ENCODE measurements at places on chromosomes 2 and 18.

- no peak for DNase-seq
These were observed 60.6 kb upstream of the CD28 start for GRCh38 chr2:203645831-203646230.

GRCh38 chr2:104685591-104685990, 168.3 kb upstream of the POU3F3 start:
- no peak for DNase-seq

- no peak for DNase-seq
These were observed 102.8 kb downstream of the SMAD7 start for GRCh38 chr18:48847807-48848486.

GRCh38 chr2:121356058-121356640, 71.1 kb upstream of the TFCP2L1 start:
- DNase-seq = no peak

GRCh38 chr2:209907746-209908145, 94.7 kb upstream of the RPE start:
- DNase-seq = no peak

DNA sequence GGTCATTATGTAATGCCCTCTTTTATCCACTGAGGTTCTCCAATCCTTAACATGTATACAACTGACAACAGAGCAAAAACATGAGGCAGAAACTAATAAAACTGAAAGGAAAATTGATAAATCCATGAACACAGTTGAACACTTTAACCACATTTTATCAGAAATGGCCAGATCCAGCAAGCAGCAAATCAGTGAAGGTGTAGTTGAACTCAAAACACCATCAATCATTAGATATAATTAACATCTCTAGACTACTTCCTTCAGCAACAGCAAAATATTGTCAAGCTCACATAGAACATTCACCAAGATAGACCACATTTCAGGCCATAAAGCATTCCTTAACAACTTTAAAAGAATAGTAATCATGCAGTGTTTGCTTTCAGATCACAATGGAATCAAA, 72.9 kb downstream of the HS6ST1 start:
- no peak for DNase-seq

GRCh38 chr2:97969081-97970067, 26.4 kb downstream of the TMEM131 start:
- no peak for DNase-seq

GRCh38 chr2:3243804-3244203, 133.8 kb downstream of the EIPR1 start:
- DNase-seq = no peak

- no peak for DNase-seq
These were observed 268.3 kb upstream of the REG3G start for GRCh38 chr2:78757191-78757590.

DNA sequence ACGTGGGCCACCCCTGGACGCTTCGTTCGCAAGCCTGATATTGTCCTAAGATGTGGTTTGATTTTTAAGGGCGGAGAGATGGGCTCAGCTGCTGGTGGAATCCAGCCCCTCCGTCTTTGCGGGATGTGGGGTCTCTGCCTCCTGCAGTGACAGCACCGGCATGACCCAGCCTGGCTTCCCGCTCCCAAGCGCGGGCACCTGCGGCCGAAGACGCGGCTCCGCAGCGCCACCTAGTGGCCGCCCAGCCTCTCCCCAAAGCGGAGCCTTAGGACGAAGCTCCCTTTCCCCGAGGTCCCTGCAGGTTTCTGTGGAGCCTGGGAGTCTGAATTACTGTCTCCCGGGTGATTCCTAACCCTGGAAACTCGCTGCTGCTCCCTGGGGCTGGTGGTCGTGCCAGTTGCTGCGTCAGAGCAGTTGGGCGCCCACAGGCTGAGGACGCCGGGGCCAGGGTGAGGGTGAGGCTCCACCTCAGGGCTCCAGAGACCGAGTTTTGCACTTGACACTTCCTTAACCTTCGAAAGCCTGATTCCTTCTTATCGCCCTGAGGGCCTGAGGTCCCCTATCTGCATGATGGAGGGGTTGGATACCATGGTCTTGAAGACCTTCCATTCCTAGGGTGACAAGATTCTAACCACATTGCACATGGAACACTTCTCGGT, 137.5 kb downstream of the TPO start:
- peak; percentile 37 for DNase-seq

DNA sequence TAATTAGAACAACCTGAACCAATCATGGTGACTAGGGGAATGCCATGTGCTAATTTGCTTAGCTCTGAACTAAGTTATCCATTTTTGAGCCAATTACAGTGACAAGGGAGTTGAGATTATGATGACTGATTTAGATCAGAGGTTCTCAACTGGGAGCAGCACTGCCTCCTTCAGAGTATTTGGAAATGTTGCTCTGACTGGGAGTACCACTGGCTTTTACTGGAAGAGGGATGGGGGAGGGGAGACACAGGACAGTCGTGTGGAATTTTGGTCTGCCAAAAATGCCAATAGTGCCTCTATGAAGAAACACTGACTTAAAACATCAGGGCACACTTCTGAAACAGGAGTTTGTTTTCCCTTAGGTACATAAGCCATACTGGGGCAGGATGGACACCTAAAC, 48.1 kb upstream of the VPS54 start:
- DNase-seq = no peak

DNA sequence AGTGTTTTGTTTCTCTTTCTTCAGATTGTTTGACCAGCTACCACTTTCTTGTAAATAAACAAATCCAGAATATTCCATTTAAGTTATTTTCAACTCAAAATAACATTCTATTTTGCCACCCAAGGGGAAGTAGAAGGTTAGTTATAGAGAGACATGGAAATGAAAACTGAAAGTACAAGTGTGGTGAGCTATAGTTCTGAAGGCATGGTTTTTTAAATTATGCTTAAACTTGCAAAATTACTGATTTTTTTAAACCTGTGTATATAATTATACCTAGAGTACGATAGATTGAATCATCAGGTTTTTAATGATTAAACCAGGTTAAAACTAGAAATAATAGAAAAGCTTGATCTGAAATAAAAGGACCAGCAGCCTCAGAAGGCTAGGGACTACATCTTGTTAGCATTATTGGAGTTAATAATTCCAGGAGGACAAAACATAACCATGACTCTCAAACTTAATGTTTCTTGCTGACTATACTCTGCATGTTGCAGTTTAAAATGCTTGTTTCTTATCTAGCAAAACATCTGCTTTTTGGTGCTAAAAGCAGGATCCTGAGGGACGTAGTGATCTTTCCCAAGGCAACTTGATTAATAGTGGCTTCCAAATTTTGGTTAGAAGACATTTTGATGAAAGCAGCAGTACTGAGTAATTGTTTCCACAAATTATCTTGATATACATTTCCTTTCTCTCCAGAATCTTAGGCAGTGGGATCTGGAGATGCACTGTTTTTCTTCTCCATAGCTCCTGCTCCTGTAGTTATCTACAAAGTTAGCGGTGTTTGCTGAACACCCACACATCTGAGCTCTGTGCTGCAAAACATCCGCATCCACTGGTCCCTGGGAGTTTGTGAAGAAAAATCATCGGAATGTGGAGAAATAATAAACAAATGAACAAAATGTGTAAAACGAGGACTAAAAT, 327.2 kb upstream of the PKDCC start:
- no peak for DNase-seq

DNA sequence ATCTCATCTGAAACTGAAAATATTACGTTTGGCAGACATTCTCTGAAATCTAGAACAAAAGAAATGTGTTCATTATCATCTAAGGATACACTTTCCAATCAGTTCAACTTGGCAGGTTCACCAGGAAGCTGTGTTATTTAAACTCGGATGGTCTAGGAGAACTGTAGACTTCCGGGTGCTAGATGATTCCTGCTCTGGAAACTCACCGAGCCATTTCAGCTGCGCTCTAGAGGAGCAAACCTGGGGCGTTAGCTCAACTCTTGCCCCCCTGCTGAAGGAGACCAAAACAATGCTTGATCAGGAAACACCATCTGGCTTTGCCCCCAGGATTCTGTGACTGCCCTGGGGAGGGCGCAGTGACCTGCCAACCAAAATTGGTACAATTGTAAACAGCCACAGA, 22.9 kb downstream of the MLPH start:
- DNase-seq = no peak

DNA sequence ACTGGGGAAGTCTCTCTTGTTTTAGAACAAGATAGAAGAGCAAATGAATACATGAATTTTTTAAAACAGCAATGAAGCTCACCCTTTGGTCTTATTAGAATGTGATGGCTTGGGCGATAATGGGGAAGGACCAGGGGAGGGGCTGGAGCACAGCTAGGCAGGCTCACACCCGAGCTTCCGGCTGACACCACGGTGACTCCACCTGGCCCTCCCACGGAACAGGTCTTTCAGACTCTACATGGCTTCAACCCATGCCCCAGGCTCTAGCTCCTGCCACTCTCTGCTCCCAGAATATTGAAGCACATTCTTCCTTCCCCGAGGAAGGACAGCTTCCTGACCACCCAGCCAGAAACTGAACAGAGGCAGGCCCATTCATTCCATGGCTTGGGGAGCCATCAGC, 127.5 kb upstream of the AGAP1 start:
- DNase-seq = no peak

GRCh38 chr2:210623506-210623905, 67.1 kb downstream of the CPS1 start:
- no peak for DNase-seq

- no peak for DNase-seq
These were observed 48.3 kb downstream of the ALPK2 start for GRCh38 chr18:58580623-58581022.
